ENCODE measurements at places on chromosomes 13 and 19.
A peak's percentile ranks its signal among the peaks of the same experiment; 100 is the strongest.

DNA sequence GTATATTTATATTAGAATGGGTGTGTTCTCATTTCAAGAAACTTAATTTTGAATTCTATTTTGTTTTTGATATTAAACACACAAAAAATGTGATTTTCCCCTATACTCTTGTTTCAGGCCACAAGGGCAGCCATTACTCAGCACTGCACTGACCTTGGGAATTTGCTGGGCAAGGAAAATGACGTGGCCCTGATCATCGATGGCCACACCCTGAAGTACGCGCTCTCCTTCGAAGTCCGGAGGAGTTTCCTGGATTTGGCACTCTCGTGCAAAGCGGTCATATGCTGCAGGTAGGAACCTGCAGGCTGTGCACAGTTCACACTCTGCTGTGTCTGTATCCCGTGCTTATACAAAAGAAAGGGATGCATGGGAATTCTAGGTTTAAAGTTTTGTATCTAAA, 327.3 kb downstream of the ATP8A2 start:
- no peaks in the 10 kb centered on the region for H3K36me3 ChIP-seq
- DNase-seq: no peak
- H3K4me1 ChIP-seq: peaks cover 4% of the 10 kb centered on the region
- no peak overlapping the region for H3K27ac ChIP-seq

DNA sequence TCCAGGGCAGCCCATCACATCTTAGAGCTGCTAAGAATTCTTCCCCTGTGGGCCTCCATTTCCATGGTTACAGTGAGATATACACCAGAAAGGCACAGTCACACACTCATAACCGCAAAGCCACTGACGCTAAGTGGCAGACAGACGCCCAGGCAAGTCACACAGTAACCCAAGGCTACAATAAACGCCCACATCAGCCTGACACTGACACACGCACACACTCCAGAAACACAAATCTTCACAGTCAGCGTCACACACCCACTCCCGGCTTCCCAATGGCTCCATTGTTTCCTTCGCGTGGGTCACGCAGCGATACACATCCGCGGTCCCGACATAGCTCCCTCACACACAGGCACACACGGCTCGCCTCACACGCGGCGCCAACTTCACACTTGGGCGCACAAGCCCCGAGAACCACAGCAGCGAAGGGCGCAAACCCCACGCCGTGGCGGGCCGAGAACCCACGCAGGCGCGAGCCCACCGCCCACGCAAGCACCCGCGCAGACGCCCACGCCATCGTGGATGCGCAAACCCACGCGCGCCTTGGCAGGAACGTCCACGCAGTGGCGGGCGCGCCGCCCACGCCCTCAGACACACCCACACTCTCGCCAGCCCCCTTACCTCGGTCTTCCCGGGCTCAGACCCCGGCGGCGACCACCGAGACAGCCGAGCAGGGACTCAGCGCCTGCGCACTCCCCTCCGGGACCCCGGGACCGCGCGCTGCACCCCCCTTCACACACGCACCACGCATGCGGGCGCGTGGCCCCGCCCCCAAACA, at the start of gene ZNF667:
Gene ZNF667 (minus strand): TSS at position 695 of the 778 bp plus-strand sequence. CDS start 14,975 bp downstream, outside the sequence.
- H3K27me3 ChIP-seq: no peaks in the 10 kb centered on the region
- no peak within 1 kb of the TSS for H3K27ac ChIP-seq
- H3K4me1 ChIP-seq: no peaks in the 10 kb centered on the region
- H3K4me3 ChIP-seq: no peak within 1 kb of the TSS
- H3K36me3 ChIP-seq: peaks cover 10% of the 10 kb centered on the region

- H3K4me3 ChIP-seq: no peak overlapping the region
- peaks cover 5% of the 10 kb centered on the region for H3K4me1 ChIP-seq
- no peaks in the 10 kb centered on the region for H3K27me3 ChIP-seq
- no peak overlapping the region for H3K27ac ChIP-seq
- H3K36me3 ChIP-seq: peaks cover 3% of the 10 kb centered on the region
These were observed 21.2 kb downstream of the RCN3 start for GRCh38 chr19:49549045-49549444.

- no peak overlapping the region for H3K27ac ChIP-seq
- no peaks in the 10 kb centered on the region for H3K36me3 ChIP-seq
- H3K27me3 ChIP-seq: no peaks in the 10 kb centered on the region
- no peaks in the 10 kb centered on the region for H3K4me1 ChIP-seq
- H3K4me3 ChIP-seq: no peak overlapping the region
These were observed 993.9 kb downstream of the EFNB2 start for GRCh38 chr13:105541565-105541964.

DNA sequence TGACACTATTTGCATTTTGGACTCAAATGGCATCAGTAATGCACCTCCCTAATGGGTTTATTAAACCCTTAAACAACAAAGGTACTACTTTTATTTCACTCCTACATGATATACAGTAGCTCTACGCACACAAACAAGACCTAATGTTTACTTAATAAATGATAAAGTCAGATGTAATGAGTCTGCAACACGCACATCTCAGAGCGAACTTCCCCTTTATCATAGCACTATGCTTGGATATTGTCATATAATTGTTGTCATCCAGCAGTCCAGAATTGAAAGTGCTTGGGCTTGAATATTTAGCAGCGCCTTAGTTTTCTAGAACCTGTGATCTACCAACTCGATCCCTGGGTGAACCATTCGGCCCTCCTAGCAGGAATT, 772 bp downstream of the PARP4 start:
- DNase-seq: no peak
- H3K27ac ChIP-seq: peak overlapping the region; percentile 28
- H3K4me1 ChIP-seq: peaks cover 23% of the 10 kb centered on the region
- H3K27me3 ChIP-seq: no peaks in the 10 kb centered on the region
- H3K4me3 ChIP-seq: peak overlapping the region; percentile 82

DNA sequence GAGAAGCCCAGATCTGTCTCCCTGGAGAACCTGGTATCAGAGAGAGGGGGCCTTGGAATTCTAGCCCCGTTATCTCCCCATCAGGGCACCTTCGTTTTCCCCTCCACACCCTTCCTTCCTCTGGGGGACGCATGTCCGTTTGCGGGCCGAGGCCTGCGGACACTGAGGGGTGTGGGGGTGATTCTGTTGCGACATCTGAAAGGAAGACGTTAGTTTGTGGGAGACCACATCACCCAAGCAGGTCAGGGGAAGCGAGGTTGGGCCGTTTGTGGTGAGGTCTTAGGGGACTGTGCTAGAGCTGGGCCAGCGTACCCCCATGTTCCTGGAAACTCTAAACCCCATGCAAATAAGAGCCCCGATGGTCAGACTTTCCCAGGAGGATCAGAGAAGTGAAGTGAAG, 3.7 kb upstream of the HSH2D start:
- H3K27me3 ChIP-seq: no peaks in the 10 kb centered on the region
- peaks cover 3% of the 10 kb centered on the region for H3K36me3 ChIP-seq
- H3K4me1 ChIP-seq: no peaks in the 10 kb centered on the region
- no peak overlapping the region for H3K4me3 ChIP-seq
- no peak for DNase-seq

DNA sequence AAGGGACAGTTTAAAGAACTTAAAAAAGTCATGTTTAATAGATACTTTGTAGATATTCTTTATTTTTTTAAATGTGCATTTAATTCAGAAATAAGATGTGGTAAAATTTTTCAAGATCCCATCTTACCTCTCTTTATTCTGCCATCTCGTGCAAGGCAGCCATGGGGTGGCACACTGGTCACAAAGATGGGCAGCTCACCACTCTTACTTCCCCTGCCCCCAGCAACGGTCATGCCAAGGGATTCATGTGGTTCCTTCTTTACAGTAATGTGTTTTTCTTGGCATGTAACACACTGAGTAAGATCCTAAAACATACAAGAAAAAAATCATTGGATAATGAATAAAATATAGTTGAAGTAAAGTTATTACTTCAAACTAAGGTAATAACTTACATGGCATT, 64.2 kb downstream of the LNX2 start:
- no peak overlapping the region for H3K4me3 ChIP-seq
- DNase-seq: no peak
- peaks cover 11% of the 10 kb centered on the region for H3K36me3 ChIP-seq
- no peak overlapping the region for H3K27ac ChIP-seq
- no peaks in the 10 kb centered on the region for H3K4me1 ChIP-seq
- H3K27me3 ChIP-seq: no peaks in the 10 kb centered on the region

- H3K27me3 ChIP-seq: peaks cover 24% of the 10 kb centered on the region
- H3K4me1 ChIP-seq: peaks cover 9% of the 10 kb centered on the region
- no peak overlapping the region for H3K4me3 ChIP-seq
- DNase-seq: peak; percentile 28
- H3K27ac ChIP-seq: no peak overlapping the region
These were observed 28.8 kb upstream of the TUBGCP3 start for GRCh38 chr13:112616586-112617362.

- H3K27me3 ChIP-seq: no peaks in the 10 kb centered on the region
- H3K27ac ChIP-seq: peak overlapping the region; percentile 97
- H3K4me1 ChIP-seq: peaks cover 31% of the 10 kb centered on the region
These were observed 343.5 kb upstream of the SPRY2 start for GRCh38 chr13:80684217-80684991.

DNA sequence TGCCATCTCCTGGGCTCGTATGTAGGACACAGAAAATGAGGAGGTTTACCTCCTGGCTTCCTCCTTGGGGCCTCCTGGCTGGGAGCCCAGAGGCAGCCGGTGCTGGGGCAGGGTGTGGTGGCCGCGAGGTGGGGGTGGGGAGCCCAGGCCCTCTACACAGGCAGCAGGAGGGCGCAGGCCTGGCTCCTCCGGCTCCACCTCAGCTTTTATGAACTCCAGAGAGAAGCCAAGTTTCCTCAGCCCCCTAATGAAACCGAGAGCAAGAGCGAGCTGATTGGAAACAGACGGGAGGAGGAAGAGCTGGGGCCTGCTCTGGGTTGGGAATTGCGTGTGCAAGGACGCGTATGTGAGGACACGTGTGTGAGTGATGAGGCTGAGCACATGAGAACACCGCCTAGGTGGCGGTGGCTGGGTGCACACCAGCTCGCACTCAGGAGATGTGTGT, 23.1 kb downstream of the LYL1 start:
- no peak overlapping the region for H3K4me3 ChIP-seq
- DNase-seq: no peak
- peaks cover 92% of the 10 kb centered on the region for H3K27me3 ChIP-seq
- H3K36me3 ChIP-seq: no peaks in the 10 kb centered on the region

GRCh38 chr13:83297586-83298290, 584.5 kb downstream of the SLITRK1 start:
- no peak for DNase-seq
- no peaks in the 10 kb centered on the region for H3K27me3 ChIP-seq
- H3K4me1 ChIP-seq: no peaks in the 10 kb centered on the region
- no peak overlapping the region for H3K27ac ChIP-seq

- no peaks in the 10 kb centered on the region for H3K4me1 ChIP-seq
- H3K36me3 ChIP-seq: no peaks in the 10 kb centered on the region
- no peak overlapping the region for H3K4me3 ChIP-seq
- no peak for DNase-seq
These were observed 1227.1 kb downstream of the SLITRK1 start for GRCh38 chr13:82654861-82655855.

- no peaks in the 10 kb centered on the region for H3K36me3 ChIP-seq
- H3K27me3 ChIP-seq: no peaks in the 10 kb centered on the region
- peaks cover 13% of the 10 kb centered on the region for H3K4me1 ChIP-seq
- DNase-seq: no peak
- H3K4me3 ChIP-seq: no peak overlapping the region
These were observed 121.8 kb downstream of the URI1 start for GRCh38 chr19:30063650-30064347.

- H3K4me1 ChIP-seq: peaks cover 30% of the 10 kb centered on the region
- peaks cover 2% of the 10 kb centered on the region for H3K27me3 ChIP-seq
- H3K27ac ChIP-seq: peak overlapping the region; percentile 87
- H3K36me3 ChIP-seq: no peaks in the 10 kb centered on the region
- H3K4me3 ChIP-seq: no peak overlapping the region
These were observed 72.2 kb downstream of the KCTD15 start for GRCh38 chr19:33868788-33869412.

DNA sequence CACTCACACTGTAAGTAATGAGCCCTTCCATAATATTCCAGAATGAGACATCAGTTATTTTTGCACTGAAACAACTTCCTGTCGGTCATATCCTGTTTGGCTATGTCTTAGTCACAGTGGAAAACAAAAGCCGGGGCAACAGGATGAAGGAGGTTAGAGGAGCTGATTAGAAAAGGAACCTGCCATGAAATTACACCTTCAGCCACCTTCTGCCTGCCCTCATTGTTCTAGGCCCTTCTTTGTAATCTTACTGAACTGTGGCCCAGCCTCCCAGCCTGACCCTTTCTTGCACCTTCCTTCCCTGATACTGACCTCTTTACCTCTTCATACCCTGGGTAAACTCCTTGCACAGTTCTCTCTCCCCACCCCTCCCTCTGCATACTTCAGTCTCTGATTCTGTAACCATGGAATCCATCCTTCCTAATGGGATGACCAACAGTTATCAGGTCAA, 67.3 kb downstream of the DOCK9 start:
- no peak for DNase-seq
- no peaks in the 10 kb centered on the region for H3K27me3 ChIP-seq
- H3K4me3 ChIP-seq: no peak overlapping the region
- H3K36me3 ChIP-seq: no peaks in the 10 kb centered on the region

- no peak for DNase-seq
- H3K27me3 ChIP-seq: peaks cover 2% of the 10 kb centered on the region
- H3K27ac ChIP-seq: no peak overlapping the region
- no peaks in the 10 kb centered on the region for H3K36me3 ChIP-seq
These were observed 572.4 kb downstream of the UQCRFS1 start for GRCh38 chr19:28640506-28640905.

DNA sequence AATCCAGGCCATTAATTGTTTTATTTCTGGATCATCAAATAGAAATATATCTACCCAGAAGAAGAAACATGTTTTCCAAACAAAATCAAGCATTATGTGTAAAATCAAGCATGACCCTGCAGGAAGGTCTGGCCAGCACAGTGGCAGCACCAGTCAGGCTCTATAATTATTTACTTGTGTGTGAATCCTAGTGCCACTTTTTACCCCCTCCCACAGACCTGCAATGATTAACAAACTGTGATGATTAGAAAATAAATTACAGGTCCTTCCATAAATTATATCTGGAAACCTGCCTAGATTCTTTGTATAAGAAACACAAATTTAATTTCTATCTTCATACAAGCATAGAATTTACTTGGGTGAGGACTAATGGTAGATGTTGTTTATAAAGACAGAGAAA, 186.1 kb downstream of the GPC6 start:
- no peak overlapping the region for H3K4me3 ChIP-seq
- no peaks in the 10 kb centered on the region for H3K36me3 ChIP-seq
- no peak for DNase-seq
- H3K27ac ChIP-seq: no peak overlapping the region
- no peaks in the 10 kb centered on the region for H3K27me3 ChIP-seq

- no peaks in the 10 kb centered on the region for H3K4me1 ChIP-seq
- H3K4me3 ChIP-seq: no peak overlapping the region
- no peak overlapping the region for H3K27ac ChIP-seq
- peaks cover 3% of the 10 kb centered on the region for H3K36me3 ChIP-seq
- no peak for DNase-seq
These were observed 112.5 kb downstream of the COG6 start for GRCh38 chr13:39767791-39768517.
